ENCODE measurements at places on chromosomes 2 and 18. TPM values are rescaled to one million over a fixed set of nuclear protein-coding genes. Genes with fewer than 3 reads are reported as not detected.

Gene CXCR4
- 2,799 TPM for polyA plus RNA-seq

Gene KYNU
- polyA plus RNA-seq, result 44.1 TPM

Gene CFAP53
- 0.27 TPM for polyA plus RNA-seq

Gene CNDP1
- not detected for polyA plus RNA-seq

Gene CHRND
- polyA plus RNA-seq, result not detected

Gene RASGRP3
- 81.7 TPM for polyA plus RNA-seq

DNA sequence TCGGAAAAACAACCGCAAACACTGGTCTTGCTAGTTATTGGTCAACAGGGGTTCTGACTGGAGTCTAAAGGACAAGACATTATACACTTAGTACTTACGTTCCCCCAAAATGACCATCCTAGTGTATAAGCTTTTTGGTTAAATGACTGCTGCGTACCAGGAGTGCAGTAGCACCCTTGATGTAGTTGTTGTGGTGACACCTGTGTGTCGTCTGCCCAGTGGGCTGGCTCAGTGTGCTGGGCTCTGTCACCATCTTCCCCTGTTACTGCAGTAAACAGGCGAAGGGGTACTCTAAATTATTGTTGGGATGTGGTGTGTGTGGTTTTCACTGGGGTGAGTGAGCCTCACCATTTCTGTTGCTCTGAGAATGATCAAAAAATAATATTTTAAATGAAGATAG lies 76.2 kb downstream of the MAPRE2 start:
- H3K27me3 ChIP-seq, result no peaks in the 10 kb centered on the region
- no peak overlapping the region for H3K27ac ChIP-seq
- H3K36me3 ChIP-seq, result no peaks in the 10 kb centered on the region
- DNase-seq, result no peak
- peaks cover 72% of the 10 kb centered on the region for H3K4me1 ChIP-seq
- no peak overlapping the region for H3K4me3 ChIP-seq

- H3K27me3 ChIP-seq, result peaks cover 30% of the 10 kb centered on the region
- no peaks in the 10 kb centered on the region for H3K4me1 ChIP-seq
- H3K4me3 ChIP-seq, result no peak overlapping the region
- H3K27ac ChIP-seq, result no peak overlapping the region
Observed at GRCh38 chr2:232937278-232937906, 67.3 kb downstream of the SNORC start.

DNA sequence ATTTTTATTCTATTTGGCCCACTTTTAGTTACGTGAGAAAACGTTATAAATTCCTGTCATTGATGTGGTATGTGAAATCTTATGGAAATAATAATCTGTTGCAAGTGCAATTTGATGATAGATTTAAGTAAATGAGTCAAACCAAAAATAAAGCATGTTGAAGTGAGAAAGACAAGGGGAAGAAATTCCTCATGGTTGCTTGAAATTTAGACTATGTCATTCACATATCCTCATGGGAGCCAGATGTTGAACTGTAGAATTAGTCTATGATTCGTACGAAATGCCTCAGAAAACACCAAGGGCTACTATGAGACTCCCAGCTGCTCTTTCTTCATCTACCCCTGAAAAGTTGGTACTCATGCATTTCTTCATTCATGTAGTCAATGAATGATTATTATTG lies 55.7 kb downstream of the KLHL14 start:
- peaks cover 11% of the 10 kb centered on the region for H3K4me1 ChIP-seq
- peaks cover 17% of the 10 kb centered on the region for H3K36me3 ChIP-seq
- no peak overlapping the region for H3K4me3 ChIP-seq
- H3K27ac ChIP-seq, result no peak overlapping the region
- H3K27me3 ChIP-seq, result no peaks in the 10 kb centered on the region

GRCh38 chr18:74623047-74623816 lies 25.6 kb downstream of the ZNF407 start:
- no peak for DNase-seq
- H3K27ac ChIP-seq, result no peak overlapping the region
- H3K36me3 ChIP-seq, result no peaks in the 10 kb centered on the region
- peaks cover 12% of the 10 kb centered on the region for H3K4me1 ChIP-seq
- H3K4me3 ChIP-seq, result no peak overlapping the region

DNA sequence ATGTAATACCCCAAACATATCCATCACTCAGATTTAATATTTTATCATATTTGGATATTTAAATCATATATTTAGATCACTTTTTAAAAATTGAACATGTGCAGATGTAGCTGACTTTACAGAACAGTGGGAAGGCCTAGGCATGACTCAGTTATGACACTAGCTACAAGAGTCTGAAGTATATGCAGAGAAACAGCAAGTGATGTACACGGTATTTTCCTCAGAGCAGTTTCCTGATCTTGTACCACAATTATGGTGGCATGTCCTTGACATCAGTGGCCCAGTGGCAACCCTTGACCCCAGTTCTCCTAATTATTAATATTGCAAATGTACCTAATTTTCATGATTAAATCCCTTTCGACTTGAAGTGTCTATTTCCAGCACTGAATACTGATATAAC lies 28.2 kb downstream of the CDKL4 start:
- DNase-seq, result no peak
- no peak overlapping the region for H3K27ac ChIP-seq
- H3K36me3 ChIP-seq, result no peaks in the 10 kb centered on the region
- peaks cover 11% of the 10 kb centered on the region for H3K4me1 ChIP-seq

DNA sequence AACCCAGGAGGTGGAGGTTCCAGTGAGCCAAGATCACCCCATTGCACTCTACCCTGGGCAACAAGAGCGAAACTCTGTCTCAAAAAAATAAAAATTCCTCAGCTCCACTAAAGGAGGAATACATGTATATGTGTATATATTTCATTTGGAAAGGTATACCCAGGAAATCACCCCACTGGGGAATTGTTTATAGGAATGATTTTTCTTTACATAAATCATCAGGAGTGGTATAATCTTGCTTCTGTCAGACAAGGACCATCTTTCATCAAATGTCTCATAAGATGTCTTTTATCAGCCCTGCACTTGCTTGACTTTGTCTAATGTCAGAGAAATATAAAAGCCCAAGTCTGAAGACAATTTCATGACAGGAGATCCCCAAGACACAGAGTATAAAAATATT lies 709.1 kb downstream of the LRRTM4 start:
- no peak overlapping the region for H3K4me3 ChIP-seq
- no peaks in the 10 kb centered on the region for H3K4me1 ChIP-seq
- H3K27ac ChIP-seq, result no peak overlapping the region
- no peaks in the 10 kb centered on the region for H3K36me3 ChIP-seq

DNA sequence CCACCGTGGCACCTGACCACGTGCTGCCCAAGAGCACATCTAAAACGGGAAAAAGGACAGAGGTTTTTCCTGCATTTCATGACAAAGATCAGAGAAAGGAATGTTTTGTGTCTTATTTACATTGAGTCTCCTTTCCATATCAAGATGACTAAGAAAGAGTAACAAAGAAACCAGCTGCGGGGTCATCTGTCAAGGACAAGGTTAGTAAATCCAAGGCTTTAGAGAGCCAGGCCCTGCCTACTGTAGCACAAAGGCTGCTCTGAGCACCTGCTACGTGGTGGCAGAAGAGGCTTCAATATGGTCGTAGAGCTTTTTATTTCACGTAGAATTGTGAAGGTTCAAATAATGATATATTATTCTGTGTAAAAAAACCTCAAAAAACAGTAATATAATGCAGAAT lies 51.0 kb downstream of the PRELID3A start:
- no peaks in the 10 kb centered on the region for H3K27me3 ChIP-seq
- no peaks in the 10 kb centered on the region for H3K4me1 ChIP-seq
- H3K4me3 ChIP-seq, result no peak overlapping the region
- no peaks in the 10 kb centered on the region for H3K36me3 ChIP-seq
- H3K27ac ChIP-seq, result no peak overlapping the region

DNA sequence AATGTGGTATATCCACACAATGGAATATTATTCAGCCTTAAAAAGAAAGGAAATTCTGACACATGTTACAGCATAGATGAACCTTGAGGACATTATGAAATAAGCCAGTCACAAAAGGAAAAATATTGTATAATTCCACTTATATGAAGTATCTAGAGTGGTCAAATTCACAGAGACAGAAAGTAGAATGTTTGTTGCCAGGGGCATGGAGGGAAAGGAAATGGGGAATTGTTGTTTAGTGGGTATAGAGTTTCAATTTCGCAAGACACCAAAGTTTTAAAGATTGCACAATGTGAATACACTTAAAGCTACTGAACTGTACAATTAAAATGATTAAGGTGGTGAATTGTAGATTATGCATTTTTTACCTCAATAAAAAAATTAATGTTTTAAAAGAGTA lies 92.9 kb downstream of the TXNL1 start:
- no peaks in the 10 kb centered on the region for H3K4me1 ChIP-seq
- no peak for DNase-seq
- no peaks in the 10 kb centered on the region for H3K36me3 ChIP-seq
- H3K4me3 ChIP-seq, result no peak overlapping the region

DNA sequence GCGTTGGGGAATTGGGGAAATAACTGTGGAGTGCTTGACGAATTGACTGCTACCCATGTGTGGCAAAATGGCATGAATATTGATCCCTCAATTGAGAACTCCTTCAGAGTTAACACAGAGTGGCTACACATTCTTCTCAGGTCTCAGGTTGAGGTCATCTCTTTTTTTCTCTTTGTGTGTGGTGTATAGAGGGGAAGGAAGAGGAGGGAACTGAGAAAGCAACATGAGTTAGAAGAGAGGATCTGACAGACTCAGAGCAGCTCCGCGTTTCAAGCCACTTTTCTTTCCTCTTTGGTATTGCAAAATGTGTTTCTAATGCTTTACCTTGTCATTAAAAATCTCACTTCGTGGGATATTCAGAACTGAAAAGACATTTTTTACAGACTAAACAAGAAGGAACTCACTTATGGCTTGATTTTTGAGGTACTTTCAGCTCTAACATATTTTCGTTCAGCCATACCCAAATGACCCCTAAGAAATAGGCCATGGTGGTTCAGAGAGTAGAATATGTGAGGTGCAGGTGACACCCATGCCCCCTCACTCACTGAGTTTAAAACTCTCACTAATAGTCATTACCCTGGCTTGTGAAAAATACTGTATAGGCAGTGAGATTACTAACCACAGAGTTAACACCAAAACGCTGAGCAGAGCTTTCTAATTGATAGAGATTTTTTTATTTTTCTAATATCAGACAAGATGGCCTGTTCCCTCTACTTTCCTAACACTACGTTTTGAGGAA lies 22.5 kb downstream of the STAT4 start:
- no peaks in the 10 kb centered on the region for H3K4me1 ChIP-seq
- H3K36me3 ChIP-seq, result no peaks in the 10 kb centered on the region
- DNase-seq, result no peak
- H3K27me3 ChIP-seq, result no peaks in the 10 kb centered on the region
- no peak overlapping the region for H3K4me3 ChIP-seq

GRCh38 chr2:216773072-216773471 lies 77.7 kb upstream of the IGFBP5 start:
- no peak overlapping the region for H3K4me3 ChIP-seq
- no peaks in the 10 kb centered on the region for H3K4me1 ChIP-seq
- H3K36me3 ChIP-seq, result no peaks in the 10 kb centered on the region
- no peak for DNase-seq
- H3K27me3 ChIP-seq, result peaks cover 39% of the 10 kb centered on the region

DNA sequence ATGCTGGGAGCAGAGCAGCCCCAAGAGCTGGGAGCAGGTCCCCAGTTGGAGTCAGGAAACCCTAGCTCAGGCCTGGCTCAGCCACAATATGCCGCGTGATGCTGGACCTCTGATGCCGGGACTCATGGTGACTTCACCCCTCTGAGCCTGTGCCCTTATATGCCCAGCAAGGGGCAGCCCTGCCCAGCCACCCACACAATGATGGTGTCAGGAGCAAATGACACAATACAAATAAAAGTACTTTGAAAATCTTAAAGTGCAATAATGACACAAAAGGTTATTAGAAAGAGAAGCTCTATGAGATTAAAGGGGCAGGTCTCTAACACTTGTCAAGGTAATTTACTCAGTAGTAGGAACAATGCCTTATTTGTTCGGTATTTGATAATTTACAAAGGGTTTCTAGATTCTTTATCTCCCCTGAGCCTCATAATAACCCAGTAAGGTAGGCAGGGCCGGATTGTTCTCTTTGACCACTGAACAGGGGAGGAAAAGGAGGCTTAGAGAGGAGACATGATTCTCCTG lies 18.3 kb upstream of the KIF3C start:
- H3K27ac ChIP-seq, result no peak overlapping the region
- no peaks in the 10 kb centered on the region for H3K36me3 ChIP-seq
- H3K27me3 ChIP-seq, result peaks cover 12% of the 10 kb centered on the region
- H3K4me3 ChIP-seq, result no peak overlapping the region

- no peaks in the 10 kb centered on the region for H3K4me1 ChIP-seq
- peaks cover 8% of the 10 kb centered on the region for H3K27me3 ChIP-seq
- no peak overlapping the region for H3K27ac ChIP-seq
- H3K36me3 ChIP-seq, result no peaks in the 10 kb centered on the region
- DNase-seq, result no peak
Observed at GRCh38 chr2:229539628-229540027, 174.7 kb downstream of the DNER start.

- no peak for DNase-seq
- H3K4me3 ChIP-seq, result no peak overlapping the region
- no peaks in the 10 kb centered on the region for H3K36me3 ChIP-seq
- no peak overlapping the region for H3K27ac ChIP-seq
Observed at GRCh38 chr18:48739266-48740067, 200.6 kb downstream of the CTIF start.

DNA sequence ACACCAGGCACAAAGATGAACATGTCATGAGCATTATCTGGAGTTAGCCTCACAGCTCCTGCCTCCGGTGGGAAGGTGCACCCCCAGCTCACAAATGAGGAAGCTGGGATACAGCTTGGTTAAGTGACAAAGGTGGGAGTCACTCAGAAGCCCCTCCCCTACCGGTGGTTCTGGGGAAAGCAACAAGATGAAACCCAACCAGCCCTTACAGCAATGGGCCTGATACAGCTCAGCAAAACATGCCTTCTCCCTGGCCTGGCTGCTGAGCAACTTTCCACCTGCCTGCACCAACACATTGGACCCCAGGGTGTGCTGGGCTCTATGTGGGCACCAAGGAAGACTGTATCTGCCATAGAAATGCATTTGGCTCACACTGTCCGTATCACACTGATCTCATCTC lies 113.2 kb downstream of the GYPC start:
- H3K27ac ChIP-seq, result no peak overlapping the region
- H3K27me3 ChIP-seq, result peaks cover 42% of the 10 kb centered on the region
- no peaks in the 10 kb centered on the region for H3K4me1 ChIP-seq

GRCh38 chr2:212421556-212422334 lies 116.9 kb downstream of the ERBB4 start:
- no peaks in the 10 kb centered on the region for H3K4me1 ChIP-seq
- H3K27ac ChIP-seq, result no peak overlapping the region
- H3K4me3 ChIP-seq, result no peak overlapping the region
- no peaks in the 10 kb centered on the region for H3K27me3 ChIP-seq
- H3K36me3 ChIP-seq, result no peaks in the 10 kb centered on the region
- no peak for DNase-seq

- DNase-seq, result no peak
- no peaks in the 10 kb centered on the region for H3K4me1 ChIP-seq
Observed at GRCh38 chr2:155266583-155266982, 568.1 kb downstream of the KCNJ3 start.

- peak overlapping the region; percentile 30 for H3K4me3 ChIP-seq
- DNase-seq, result no peak
- H3K4me1 ChIP-seq, result peaks cover 20% of the 10 kb centered on the region
- H3K36me3 ChIP-seq, result peaks cover 25% of the 10 kb centered on the region
- H3K27ac ChIP-seq, result peak overlapping the region; percentile 64
Observed at GRCh38 chr2:47016172-47016913, 100.7 kb upstream of the MCFD2 start.

GRCh38 chr18:60775978-60776377 lies 403.4 kb upstream of the MC4R start:
- no peaks in the 10 kb centered on the region for H3K4me1 ChIP-seq

GRCh38 chr2:163467251-163467630 lies 268.6 kb downstream of the FIGN start:
- H3K4me3 ChIP-seq, result no peak overlapping the region
- no peaks in the 10 kb centered on the region for H3K4me1 ChIP-seq
- DNase-seq, result no peak
- H3K27me3 ChIP-seq, result peaks cover 11% of the 10 kb centered on the region
